ENCODE measurements at places on chromosomes 5 and 9.

DNA sequence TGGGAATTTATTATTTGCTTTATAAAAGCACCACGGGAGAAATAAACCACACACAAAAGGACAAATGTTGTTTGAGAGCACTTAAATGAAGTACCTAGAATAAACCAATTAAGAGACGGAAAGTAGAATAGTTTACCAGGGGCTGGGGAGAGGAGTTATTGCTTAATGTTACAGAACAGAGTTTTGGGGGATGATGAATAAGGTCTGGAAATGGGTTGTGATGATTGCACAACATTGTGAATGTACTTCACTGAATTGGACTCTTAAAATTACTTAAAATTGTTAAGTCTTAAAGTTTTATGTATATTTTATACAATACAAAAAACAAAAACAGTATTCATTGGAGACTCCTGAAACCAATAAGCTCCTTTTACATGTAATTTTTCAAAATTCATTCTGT is 1.5 kb downstream of the ZBTB43 start:
- no peak for DNase-seq

DNA sequence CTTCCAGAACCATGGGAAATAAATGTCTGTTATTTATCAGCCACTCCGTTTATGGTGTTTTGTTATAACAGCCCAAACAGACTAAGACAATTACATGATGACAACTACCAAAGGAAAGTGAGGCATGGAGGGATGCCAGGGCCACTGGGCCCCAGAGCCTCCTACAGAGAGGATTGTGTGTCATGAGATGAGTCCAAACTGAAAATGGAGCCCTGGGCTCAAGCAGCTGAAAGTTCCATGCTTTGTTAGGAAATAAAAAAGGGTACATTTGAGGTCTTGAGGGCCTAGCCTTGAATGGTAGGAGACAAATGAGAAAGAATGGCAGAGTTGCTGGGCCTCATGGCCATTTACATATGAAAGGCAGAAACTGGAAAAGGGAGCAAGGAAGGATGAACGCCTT is 586.5 kb downstream of the CETN3 start:
- DNase-seq, result no peak

DNA sequence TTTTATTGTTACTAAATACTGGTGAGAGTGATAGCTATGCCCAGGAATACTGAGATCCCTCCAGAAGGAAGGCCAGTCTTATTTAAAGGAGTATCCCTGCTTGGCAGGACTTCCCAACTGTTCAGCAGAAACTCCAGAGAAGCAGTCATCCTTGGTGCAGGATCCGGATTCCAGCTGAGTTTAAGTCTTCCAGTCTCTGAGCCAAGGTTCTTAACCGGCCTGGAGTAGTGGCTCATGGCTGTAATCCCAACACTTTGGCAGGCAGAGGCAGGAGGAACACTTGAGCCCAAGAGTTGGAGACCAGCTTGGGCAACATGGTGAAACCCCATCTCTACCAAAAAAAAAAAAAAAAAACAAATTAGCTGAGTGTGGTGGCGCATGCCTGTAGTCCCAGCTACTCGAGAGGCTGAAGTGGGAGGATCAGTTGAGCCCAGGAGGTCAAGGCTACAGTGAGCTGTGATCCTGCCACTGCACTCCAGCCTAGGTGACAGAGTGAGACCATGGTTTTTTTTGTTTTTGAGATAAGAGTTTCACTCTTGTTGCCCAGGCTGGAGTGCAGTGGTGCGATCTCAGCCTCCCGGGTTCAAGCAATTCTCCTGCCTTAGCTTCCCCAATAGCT is 7.6 kb downstream of the NAIF1 start:
- no peak for DNase-seq

GRCh38 chr9:96131825-96132224 is 170.2 kb downstream of the HSD17B3 start:
- no peak for DNase-seq

DNA sequence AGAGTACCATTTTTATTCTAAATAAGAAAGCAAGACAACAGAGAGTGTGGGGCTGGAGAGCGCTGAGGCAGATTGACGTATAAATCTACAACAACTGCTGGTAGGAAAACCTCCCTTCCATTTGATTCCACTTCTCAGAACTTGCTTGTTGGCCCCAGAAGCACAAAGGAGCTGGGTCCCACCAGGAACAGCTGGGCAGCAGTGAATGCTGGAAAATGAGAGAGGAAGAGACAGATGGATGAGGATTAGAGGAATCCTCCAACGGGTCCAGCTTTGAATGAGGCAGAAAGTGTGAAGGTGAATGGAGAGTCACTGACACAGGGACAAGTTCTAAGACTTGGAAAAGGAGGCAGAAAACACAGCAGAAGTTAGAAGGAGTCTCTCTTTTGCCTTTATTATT is 14.8 kb downstream of the TAS2R1 start:
- DNase-seq, result no peak

DNA sequence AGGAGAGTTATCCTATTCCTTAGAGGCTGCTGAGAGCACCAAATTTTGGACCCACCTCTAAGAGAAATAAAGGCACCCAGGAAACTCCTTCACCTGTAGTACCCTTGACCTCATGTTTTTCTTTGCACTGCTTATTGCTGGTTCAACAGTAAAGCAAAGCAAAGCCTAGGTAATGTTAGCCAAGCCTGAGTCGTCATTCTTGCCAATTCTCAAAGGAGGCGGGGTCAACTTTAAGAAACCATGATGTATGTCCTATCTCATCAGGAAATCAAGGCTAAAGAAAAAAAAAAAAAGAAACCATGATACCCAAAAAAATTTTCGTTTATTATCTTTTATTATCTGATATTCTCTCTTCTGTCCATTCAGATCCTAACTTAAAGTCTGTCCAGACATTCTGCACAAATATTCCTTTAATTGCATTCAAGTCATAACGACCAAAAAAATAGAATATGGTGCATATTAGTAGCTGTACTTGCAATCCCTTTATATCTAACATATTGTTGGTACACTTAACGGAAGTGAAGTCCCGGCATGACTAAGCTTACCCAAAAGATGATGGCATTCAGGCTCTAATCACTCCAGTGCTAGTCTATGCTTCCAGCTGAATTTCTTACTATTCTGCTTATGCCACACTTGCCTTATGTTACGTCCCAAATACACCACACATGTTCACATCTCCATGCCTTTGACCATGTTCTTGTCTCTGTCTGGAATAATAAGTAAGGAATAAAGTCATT is 1.8 kb downstream of the AUH start:
- no peak for DNase-seq

GRCh38 chr9:35102465-35102768 is 514 bp downstream of the STOML2 start:
- DNase-seq, result no peak

DNA sequence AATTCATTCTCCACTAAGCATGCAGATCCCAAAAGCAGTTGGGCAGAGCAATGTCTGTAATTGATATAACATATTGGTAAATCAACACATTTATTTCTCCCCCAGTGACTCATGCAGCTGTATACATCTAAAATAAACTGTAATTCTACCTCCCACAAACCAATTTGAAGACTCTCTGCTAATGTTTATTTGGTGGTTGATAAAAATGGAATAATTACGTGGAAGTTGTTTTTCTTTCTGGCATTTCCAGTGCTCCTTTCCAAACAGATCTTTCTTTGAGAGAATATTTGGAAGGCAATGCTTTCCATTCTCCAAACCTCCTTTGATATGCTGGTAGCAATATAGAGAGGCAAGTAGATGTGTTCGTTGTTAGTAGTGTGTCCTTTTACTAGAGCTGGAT is 194.7 kb downstream of the CHSY3 start:
- no peak for DNase-seq

DNA sequence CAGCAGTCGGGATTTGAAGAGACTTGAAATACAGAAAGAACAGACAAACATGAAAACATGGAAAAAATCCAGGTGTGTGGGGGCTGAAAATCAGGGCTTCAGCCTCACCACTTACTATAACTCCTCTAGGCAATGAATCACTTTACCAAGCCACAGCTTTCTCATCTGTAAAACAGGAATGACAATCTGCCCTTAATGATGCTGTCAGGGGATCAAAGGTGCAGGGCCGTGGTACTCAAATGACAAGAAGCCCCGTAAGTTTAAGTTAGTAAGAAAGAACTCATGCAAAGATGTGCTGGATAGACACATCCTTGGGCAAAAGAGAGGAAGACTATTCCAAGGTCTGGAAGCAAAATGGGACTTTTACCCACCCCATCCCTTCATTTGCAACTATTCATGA is 34.7 kb downstream of the FBXW2 start:
- DNase-seq, result no peak

DNA sequence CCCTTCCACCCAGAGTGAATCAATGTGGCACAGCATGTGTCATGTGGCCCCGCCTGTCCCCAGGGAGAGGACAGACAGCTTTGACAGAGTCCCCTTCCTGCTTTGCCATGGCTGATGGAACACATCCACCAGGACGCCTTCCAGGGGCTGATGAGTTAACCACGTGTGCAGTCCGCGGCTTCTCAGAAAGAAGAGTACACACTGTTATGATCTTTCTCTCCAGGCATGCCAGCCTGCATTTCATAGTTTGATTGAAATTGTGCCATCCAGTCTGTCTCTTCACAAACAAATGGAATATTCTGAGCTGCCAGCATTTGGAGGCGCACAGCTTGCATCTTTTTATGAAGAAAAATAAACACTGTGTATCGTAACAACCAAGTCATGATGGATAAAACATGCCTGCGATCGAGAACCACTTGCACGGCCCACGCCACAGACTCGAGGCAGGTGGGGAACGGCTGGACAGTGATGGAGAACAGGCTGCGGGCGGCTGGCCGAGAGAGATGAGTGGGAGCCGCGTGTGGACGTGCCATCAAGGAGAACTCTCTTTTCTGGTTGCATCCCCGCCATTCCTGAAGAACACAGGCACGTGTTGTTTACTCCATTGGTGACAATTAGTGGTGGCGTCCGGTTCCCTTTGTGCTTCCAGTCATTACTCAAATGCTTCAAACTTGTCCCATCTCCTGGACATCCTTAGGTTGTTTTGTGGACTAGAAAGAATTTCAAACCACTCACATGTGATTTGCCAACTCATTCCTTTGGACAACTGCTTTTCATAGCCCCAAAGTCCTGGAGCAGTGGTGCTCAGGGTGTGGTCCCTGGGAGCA is 220.2 kb downstream of the AGTPBP1 start:
- DNase-seq, result no peak

- no peak for DNase-seq
Measured at GRCh38 chr9:132094314-132094791, 14.7 kb upstream of the MED27 start.
